K562 (cell line): ENCODE measurements at places on chromosomes 7 and 10. TPM values are rescaled to one million over a fixed set of nuclear protein-coding genes. Genes with fewer than 3 reads are reported as not detected.

- DNase-seq, result peak; percentile 76
Measured at GRCh38 chr10:79188154-79188965, 119.6 kb downstream of the ZMIZ1 start.

- DNase-seq, result no peak
Measured at GRCh38 chr10:14705548-14706230, 69.0 kb downstream of the FAM107B start.

- DNase-seq, result peak; percentile 89
Measured at GRCh38 chr7:30896783-30897637, 14.6 kb upstream of the AQP1 start.

GRCh38 chr7:116592445-116592844, 67.6 kb downstream of the CAV1 start:
- no peak for DNase-seq

DNA sequence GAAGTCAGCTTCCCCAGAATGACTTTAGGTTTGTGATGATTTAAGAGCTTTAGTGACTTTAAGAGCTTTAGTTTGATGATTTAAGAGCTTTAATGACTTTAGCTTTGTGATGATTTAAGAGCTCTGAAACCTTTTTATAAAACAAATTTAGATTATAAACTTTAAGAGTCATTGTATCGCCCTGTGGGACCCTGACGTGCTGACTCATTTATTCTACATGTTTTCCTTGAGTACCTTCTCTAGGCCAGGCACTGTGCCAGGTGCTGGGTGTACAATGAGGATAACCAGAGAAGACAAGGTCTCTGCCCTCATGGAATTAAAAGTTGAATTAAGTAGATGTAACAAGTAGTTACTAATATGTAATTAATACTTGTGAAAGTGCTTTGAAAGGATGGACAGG, 45.4 kb downstream of the CNNM1 start:
- DNase-seq, result no peak

DNA sequence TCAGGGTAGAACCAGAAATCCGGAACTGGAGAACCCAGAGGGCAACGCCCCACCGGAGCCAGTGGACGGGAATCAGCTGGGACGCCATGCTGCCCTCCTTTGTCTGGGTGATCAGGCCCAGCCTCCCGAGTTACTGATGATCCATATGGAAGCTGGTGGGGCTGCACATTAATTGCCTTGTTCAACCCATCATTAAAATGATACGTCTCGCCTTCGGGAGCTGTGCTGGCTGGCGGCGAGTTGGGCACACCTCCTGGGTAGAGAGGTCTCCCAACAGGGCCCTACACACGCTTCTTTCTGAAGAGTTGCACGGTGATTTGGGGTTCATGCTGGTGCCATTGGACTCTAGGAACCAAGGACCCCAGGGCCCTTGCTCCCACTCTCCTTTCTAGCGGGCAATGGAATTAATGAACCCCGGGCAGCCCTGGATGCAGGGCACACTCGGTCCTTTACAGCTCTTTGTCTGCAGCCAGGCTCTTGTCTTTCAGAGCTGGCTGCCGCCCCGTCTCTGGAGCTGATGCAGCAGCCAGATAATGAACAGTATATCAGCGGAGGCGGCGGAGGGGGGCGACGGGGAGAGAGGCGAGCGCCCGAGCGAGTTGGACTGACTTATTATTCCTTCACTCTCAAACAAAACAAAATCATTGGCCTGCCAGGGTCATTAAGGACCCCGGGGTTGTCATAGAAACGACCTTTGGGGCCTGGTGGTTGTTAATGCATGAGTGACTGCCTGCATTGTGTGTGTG, 412.2 kb upstream of the ZMIZ1 start:
- peak; percentile 11 for DNase-seq

- peak; percentile 91 for DNase-seq
Measured at GRCh38 chr7:116876664-116877442, 14.5 kb downstream of the CAPZA2 start.

NPTX2 gene
- 0.07 TPM in 1 of 2 replicates, not detected in the other for total RNA-seq

DNA sequence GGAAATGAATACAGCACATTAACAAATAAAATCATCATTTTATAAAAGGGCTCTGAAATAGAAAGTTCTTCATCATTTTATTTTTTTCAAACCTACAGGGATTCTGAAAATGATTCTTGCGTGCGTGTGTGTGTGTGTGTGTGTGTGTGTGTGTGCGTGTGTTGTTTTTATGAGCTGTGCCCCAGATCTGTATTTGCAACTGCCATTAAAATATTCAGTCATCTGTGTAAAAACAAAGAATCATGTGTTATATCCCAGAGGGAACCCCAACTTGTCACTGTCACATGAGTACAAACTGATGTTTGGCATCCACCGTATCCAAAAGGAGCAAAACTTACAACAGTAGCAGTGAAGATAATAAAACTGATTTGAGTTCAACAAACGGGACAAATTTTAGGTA, 635.4 kb upstream of the PFKP start:
- no peak for DNase-seq

GBX1 gene
- total RNA-seq, result not detected in 2 replicates

DNA sequence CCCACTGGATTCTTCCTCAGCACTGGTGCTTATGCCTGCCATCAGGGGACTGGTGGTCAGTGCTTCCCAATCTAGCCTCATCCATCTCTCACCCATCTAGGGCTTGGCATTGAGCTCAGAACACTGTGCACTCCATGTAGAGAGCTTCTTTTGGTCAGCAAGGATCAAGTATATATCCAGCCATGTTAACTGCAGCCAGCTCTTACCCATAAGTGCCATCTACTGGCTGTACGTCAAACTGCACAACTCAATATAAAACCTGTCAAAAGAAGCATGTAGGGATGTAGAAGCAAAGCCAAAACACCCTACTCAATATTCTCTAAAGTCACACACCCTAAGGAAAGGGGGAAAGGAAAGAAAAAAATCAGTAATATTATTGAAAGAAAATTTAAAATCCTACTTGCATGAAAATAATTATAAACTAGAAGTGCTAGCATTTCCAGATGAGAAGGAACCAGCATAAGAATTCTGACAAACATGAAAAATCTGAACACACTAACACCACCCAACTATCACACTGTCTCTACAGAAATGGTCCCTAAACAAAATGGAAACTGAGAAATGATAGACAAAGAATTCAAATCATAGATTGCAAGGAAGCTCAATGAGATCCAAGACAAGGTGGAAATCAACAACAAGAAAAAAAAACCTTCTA, 531.1 kb upstream of the STEAP1 start:
- no peak for DNase-seq
